NCI-H1436 treated with DMSO at 0.1 percent for 48 hours (cell line): ENCODE measurements at places on chromosomes 1 and 21.
A peak's percentile ranks its signal among the peaks of the same experiment; 100 is the strongest.

DNA sequence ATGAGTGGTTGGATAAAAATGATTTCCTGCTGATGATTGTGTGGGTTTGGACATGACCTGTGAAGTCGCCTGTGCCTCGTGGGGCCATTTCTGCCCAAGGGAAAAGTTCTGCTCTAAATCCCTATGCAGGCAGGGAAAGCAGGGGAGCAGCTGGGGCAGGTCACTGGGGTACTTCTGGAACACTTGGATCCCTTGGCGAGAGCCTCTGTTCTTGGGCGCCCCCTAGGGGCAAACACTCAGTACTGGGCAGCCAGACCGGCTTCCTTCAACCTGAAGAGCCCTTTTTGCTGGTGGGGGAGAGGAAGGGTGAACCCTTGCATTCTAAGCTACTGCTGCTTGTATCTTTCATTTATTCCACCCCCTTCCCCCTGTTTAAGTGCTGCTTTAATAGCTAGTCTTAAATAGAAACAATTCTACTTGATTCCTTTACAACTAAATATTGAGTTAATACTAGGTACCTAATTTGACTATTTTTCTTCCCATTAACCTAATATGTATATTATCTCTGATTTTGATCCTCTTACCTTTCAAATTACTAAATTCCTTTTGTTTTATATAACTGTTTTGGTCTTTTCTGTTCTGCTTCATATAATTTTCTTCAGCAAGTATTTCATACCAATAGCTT is 5.1 kb upstream of the CLEC20A start:
- DNase-seq, result no peak

DNA sequence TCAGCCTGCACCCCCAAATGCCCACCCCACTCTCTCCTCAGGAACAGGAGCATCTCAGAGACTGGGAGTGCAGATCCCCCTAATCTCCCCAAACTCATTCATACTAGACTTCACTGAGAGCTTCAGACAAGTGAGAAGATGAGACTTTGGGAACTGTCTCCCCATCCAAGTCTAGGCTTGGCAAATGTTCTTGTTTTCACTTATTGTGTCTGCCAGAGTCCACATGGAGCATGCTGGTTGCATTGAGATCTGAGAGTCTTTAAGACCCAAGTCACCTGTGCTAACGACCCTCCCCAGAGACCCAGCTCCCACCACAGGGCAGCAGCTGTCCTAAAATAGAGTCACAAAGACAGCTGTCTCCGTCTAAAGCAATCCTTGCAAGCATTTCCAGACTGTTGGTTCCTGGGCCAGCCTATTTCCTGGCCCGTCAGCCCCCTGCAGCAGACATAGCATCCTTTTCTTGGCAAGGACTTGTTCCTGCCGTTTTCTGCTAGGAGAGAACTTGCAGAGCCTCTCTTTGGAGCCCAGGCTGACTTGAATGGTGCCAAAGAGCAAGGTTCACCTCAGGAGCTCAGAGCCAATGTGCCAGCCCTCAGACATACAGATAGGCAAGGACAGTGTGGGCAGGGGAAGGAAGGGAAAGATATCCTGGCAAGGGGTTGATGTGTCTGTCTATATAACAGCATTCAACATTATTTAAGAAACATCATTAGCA is 1.9 kb upstream of the CNTN2 start:
- DNase-seq, result no peak

GRCh38 chr21:45248893-45249381 is 38.8 kb downstream of the POFUT2 start:
- DNase-seq, result no peak

DNA sequence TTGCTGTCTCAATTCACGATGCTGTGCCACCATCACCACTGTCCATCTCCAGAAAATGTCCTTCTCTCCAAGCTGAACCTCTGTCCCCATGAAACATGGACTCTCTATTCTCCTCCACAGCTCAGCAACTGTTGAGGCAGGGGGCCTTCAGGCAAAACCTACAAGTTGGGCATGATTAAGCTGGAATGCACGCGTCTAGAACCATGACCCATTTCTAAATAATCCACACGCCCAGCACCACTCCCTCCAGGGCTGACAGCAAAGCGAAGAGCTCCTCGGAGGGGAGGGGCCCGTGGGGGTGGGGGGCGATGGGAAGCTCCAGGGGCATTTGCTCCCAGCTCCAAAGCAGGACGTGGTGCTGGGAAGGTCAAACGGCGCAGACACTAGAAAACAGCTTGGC is 3.3 kb upstream of the HES5 start:
- no peak for DNase-seq

GRCh38 chr1:164726235-164726634 is 167.3 kb downstream of the PBX1 start:
- DNase-seq, result no peak

GRCh38 chr1:163055005-163055404 is 14.2 kb upstream of the RGS4 start:
- DNase-seq, result peak; percentile 24

- DNase-seq, result no peak
Measured at GRCh38 chr1:62691062-62691844, 3.1 kb upstream of the DOCK7 start.

DNA sequence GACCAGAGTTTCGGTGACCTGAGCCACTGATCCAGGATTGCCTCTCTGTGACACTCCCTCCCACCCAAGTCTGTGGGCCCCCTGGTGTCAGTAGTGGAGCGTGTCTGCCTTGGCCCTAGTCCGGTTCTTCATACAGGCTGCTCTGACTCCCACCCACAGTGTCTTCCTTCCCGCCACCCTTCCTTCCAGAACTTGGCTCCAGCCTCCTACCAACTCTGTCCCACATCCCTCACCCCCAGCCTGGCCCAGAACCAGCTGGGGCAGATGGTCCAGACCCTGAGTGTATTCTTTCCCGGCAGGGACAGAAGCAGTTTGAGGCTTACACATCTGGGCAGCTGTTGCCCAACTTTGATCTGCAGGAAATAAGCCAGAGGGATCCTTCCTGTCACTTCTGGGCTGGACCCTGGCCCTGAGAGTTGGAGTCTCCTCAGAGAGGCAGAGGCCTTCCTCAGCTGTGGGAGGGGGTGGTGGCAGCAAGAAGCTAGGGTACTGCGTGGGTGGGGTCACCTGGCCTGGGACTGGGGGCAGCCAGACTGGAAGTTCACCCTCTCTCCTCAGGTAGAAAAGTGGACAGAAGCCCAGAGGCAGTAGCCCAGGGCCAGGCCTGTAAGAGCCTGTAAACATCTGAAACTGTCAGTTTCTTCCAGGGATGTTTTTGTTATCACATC is 43.1 kb upstream of the EPS8L3 start:
- no peak for DNase-seq

- no peak for DNase-seq
Measured at GRCh38 chr1:91900562-91900961, 14.6 kb upstream of the TGFBR3 start.

GRCh38 chr1:2496087-2496622 is 20.1 kb downstream of the PLCH2 start:
- no peak for DNase-seq

GRCh38 chr1:224431726-224432125 is 2.9 kb downstream of the WDR26 start:
- no peak for DNase-seq

GRCh38 chr1:159911326-159912070 is 11.5 kb upstream of the CFAP45 start:
- DNase-seq, result no peak

GRCh38 chr1:150973836-150974579 is 627 bp downstream of the CERS2 start:
- DNase-seq, result no peak

DNA sequence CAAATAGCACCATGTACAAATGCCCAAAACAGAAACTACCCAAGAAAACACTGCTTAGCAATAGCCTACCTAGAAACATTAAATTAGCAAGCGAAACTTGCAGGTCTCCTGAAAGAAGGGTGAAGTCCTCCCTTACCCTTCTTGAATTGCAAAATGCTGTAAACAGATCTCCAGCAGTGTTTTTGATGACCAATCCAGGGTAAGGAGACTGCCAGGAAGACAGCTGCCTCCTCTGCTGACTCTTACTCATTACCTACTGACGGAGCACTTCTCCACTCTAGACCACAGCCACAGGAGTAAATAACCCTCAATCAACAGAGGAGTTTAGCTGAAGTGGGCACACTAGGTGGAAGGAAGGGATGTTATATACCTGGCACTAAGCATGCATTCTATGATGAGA is 32.2 kb upstream of the GADD45A start:
- no peak for DNase-seq

DNA sequence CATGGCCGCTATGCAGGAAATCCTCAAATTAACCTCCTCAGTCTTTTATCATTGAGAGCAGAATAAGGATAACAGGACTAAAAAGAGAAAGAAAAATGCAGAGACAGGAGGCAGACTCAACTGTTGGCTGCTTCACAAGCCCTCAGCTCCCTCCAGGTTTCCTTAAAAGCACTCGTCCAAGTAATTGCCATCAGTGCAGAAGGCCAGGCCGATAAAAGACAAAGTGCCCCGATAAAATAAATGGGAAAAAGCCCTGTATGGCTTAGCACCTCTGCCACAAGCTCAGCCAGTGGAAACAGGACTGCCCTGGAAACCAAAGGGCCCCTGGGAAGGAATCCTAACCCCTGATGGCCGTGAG is 8.1 kb downstream of the S100A6 start:
- DNase-seq, result no peak

GRCh38 chr1:238777551-238777950 is 608.8 kb upstream of the CHRM3 start:
- DNase-seq, result no peak

- no peak for DNase-seq
Measured at GRCh38 chr1:9691108-9691445, 39.5 kb downstream of the PIK3CD start.

DNA sequence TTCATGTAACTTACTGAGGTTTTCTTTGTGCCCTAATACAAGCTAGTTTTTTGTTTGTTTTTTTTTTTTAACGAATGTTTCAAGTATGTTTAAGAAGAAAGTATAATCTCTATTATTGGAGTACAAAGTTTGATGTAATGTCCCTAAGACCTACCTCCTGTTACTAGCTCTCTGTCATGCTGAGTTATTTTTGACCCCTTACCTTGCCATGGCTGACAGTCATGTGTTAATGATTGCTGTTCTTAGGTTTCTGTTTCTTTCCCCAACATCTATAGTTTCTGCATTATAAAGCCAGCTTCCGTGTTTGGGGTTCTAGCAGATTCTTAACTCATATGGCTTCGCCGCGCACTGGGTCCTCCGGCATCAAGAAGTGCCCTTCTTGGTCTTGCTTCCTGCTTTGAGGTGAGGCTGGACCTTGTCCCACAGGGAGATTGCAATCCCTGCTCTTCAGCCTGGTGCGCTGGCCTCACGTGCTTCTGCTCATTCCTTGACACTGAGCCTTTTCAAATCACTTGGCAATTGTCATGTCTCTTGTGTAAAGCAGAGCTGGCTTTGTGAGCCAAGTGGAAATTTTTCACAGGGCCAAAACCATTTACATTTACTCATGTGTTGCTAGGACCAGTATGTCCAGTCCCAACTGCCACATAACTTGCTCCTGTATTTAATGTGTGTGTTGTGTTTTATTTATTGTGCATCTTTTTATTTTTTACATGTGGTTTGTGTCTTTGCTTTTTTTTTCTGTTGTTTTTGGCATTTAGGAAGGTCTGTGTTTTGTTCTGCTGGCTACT is 135.0 kb upstream of the COL6A1 start:
- no peak for DNase-seq

- no peak for DNase-seq
Measured at GRCh38 chr1:48611841-48612240, 139.8 kb upstream of the SPATA6 start.

- no peak for DNase-seq
Measured at GRCh38 chr1:207654320-207654719, 9.4 kb downstream of the CR1L start.

DNA sequence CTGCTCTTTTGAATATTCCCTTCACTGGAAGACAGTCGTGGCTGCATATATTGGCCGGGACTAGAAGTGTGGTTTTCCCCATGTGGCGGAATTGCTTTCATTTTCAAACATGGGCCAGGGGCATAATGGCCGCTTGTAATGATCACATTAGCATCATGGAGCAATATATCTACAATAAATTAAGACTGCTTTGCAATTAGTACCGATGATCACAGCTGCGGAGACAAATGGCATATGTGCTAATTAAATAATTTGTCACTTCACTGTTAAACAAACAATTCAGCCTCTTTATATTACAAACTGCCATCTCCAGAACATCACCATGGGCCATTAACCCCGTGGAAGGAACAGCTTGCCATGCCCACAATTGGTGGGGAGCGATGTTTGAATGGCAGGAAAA is 68.2 kb upstream of the OLIG2 start:
- no peak for DNase-seq

DNA sequence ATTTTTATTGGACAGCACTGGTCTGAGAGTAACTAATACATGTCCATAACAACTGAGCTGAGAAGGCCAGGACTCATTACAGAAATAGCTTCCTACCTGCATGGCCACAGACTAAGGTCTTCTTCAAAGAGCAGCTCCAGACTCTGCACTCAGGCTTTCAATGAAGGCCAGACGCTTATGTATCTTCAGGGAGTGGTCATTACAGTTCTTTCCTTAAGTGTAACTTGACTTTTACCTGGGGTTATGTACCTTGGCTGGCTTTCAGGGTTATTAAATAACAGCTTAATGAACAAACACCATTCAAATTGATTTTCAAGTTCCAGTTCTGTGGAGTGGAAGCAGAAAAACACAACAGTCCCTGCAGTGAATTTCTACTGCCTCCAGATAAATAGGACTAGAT is 23.8 kb upstream of the SLC22A15 start:
- DNase-seq, result no peak

DNA sequence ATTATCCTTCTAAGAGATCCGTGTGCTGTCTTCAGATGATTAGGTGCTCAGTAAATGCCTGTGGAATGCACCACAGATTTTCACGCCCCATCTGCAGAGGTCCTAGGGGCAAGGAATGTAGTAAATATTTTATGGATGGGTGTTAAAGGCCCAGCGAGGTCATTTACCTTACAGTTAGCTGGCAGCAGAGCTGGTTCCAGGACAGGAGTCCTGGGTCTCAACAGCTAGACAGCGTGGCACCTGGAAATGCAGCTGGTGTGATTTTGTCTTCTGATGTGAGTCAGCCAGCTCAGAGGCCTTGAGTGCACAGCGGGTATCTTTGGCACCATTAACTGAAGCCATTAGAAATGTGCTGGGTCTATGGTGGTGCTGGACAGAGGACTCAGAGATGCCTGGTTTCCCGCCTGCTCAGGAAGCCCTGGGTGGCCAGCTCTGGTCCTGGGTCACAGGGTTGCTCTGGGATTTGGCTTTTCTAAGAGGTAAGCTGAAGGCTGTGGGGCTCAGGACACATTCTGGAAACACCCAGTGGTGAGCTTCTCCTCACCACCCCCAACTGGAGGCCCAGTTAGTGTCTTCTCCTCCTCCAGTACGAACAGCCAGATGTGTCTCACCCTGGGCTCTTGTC is 65.5 kb downstream of the DDX20 start:
- no peak for DNase-seq

- no peak for DNase-seq
Measured at GRCh38 chr1:240555524-240555923, 56.4 kb downstream of the GREM2 start.
